Activated naive CD4-positive, alpha-beta T cell treated with anti-CD3 and anti-CD28 coated beads, Interleukin-2, amount 10 ng/mL, durations not matched to agents 5 hours and 36 hours (primary cell): ENCODE measurements at places on chromosomes 6 and 20. TPM values are rescaled to one million over a fixed set of nuclear protein-coding genes. Genes with fewer than 3 reads are reported as not detected.

The CCM2L gene
- not detected for total RNA-seq

The MOXD1 gene
- total RNA-seq, result not detected

The DSP gene
- 0.15 TPM for total RNA-seq

The PTGIS gene
- 0.60 TPM for total RNA-seq

The MAN1A1 gene
- total RNA-seq, result 7.9 TPM

The TOMM34 gene
- 14.0 TPM for total RNA-seq

The HLA-DMA gene
- 26.2 TPM for total RNA-seq

The TNXB gene
- 4.8 TPM for total RNA-seq

The SGK2 gene
- total RNA-seq, result 0.63 TPM

The LY6G6C gene
- total RNA-seq, result not detected

The BANF2 gene
- not detected for total RNA-seq

The CLPSL1 gene
- total RNA-seq, result not detected

The FAM217A gene
- not detected for total RNA-seq
